ENCODE measurements at places on chromosomes 7 and 10.

- DNase-seq, result peak; percentile 13
Observed at GRCh38 chr10:77763453-77764430, 126.1 kb upstream of the KCNMA1 start.

DNA sequence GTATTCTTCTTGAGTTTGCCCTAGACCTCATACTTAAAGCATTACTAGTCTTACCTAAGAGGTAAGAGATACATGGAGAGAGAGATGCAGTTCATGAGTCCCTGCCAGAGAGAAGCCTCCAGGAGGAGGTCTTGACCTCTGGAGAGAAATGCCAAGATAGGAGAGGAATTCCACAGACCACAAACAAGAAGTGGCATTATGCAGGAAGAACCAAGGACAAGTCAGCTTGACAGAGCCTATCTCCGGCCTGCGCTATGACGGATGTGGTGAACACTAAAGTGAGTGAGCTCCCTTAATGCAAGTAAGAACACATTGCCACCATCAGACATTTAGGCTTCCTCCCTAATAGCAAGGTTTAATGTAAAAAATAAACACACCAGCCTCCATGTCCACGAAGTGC, 27.9 kb upstream of the COL1A2 start:
- DNase-seq, result no peak

DNA sequence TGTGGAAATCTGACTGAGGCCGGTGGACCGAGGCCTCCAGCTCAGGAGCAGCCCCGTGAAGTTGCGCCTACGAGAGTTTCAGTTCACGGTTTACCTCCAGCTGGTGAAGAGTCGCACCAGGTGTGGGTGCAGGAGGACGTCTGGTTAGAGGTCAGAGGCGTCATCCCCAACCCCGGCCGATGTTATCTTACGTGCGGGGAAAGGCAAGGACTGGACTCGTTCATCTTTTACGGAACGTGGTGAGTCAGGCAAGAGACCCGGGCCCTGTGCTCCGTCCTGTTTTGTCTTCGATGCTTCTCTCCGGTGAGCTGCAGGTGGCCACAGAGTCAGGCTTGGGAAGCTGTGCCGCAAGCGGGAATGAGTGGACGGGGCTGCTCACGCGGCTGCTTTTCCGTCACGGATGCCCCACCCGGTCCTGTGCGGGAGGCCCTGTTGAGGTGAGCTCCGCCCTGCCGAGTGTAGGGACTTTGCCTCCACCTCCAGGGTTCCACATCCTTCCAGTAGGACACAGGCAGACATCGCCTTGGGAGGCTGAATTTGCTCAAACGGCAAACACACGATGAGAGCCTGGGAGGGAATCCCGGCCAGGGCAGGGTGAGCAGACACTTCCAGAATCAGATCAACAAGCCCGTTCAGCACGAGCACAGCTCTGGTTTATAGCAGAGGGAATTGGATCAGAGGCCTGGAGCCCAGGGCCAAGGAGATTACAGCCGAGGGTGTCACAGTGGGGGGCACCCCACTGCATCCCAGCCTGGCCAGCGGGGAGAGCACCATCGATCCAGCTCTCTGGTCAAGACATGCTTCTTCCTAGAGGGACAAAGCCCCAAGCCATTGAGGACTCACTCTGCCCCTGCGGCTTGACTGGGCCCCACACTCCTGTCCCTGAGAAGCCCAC, 50.1 kb upstream of the INPP5A start:
- DNase-seq, result no peak

DNA sequence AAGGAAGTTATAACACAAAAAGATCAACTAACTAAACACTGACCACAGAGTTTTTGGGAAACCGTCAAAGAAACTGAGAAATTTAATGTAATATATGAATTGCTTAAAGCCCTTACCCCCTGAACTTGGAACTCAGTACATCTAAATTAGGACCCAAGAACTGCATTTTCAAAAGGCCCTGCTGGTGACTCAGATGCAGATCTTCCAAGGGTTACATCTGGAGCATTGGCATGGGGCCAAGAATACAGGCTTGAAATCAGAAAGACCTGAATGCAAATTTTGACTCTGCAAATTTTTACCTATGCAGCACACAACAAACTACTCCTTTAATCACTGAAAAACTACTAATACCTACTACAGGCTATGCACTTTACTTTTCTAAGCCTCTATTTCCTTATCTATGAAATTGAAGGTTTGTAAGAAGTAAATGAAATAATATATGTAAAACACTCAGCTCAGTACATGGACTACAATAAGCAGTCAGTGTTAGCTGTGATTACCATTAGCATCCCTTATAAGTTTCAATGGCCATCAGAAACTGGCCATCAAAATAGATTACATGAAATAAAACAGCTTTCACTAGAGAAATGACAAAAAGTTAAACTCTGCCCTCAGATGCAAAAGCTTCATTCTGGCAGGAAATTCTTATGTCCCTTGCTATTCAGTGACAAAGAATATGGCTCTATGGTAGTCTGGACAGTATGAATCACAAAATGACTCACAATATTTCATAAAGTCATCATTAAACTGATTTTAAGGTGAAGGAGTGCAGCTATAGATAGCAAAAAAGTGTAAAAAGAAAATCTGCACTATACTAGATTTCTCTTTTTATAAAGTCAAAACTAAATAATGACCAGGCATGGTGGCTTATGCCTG, 43.6 kb downstream of the NSUN6 start:
- DNase-seq, result no peak

- DNase-seq, result no peak
Observed at GRCh38 chr10:130782467-130782866, 529.1 kb downstream of the TCERG1L start.

DNA sequence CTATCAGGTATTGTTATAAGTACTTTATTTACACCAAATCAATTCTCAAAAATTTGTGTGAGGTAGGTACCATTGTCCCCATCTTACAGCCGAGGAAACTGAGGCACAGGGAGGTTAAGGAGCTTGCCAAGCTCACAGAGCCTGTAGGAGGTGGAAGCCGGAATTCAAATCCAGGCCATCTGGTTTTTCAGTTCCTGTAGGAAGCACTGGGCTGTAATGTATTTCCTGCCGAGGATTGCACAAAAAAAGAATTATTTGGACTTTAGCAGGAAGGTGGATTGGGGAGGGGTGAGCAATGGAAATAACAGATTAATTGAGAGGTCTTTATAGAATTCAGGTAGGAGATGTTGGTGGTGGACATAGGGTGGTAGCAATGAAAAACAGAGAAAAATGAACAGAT, 315.3 kb upstream of the AUTS2 start:
- no peak for DNase-seq

GRCh38 chr10:4546500-4546899, 279.5 kb upstream of the AKR1E2 start:
- DNase-seq, result no peak

GRCh38 chr7:132779164-132779563, 202.9 kb upstream of the PLXNA4 start:
- no peak for DNase-seq

DNA sequence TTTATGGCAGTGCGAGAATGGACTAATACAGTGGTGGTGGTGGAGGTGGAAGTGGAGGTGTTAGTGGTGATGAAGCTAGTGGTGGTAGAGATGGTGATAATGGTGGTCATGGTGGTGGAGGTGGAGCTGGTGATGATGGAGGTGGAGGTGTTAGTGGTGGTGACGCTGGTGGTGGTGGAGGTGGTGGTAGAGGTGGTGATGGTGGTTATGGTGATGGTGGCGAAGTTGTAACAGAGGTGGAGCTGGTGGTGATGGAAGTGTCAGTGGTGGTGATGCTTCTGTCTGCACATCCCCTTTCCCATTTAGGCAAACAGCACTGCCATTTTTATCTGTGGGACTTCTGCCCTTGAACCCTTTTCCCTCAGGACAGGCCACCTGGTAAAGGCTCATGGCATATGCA, 7.4 kb upstream of the PTPRN2 start:
- no peak for DNase-seq

- DNase-seq, result no peak
Observed at GRCh38 chr10:93742633-93743349, 14.9 kb upstream of the LGI1 start.

- DNase-seq, result no peak
Observed at GRCh38 chr10:105258674-105259065, 617.6 kb downstream of the SORCS3 start.

- no peak for DNase-seq
Observed at GRCh38 chr7:128814499-128814898, 15.7 kb upstream of the FLNC start.
